ENCODE measurements at places on chromosomes 16 and 17.

DNA sequence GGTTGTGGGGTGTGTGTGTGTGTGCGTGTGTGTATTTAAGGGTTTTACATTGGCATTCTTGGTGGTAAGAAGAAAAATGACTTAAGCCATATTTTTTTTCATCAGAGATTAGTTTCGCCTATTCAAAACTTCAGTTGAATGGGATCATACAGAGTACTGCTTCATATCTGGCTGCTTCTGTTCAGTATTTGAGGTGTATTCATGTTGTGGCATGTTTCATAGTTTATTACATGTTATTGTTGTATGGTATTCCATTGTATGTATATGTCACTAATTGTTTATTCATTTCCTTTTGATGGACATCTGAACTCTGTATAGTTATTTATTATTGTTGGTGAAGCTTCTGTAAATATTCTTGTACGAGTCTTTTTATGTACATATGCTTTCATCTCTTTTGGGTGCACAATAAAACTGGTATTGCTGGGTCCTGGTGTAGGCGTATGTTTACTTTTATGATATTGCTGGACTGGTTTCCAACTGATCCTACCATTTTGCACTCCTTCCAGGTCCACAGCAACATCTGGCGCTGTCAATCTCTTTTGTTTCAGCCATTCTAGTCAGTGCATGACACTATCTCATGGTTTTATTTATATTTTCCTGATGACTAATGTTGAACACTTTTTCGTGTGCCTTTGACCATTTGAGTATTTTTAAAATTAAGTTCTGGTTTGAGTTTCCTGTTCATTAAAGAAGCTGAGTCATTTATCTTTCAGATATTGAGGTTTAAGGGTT is 77.4 kb upstream of the MAF start:
- no peak for DNase-seq

DNA sequence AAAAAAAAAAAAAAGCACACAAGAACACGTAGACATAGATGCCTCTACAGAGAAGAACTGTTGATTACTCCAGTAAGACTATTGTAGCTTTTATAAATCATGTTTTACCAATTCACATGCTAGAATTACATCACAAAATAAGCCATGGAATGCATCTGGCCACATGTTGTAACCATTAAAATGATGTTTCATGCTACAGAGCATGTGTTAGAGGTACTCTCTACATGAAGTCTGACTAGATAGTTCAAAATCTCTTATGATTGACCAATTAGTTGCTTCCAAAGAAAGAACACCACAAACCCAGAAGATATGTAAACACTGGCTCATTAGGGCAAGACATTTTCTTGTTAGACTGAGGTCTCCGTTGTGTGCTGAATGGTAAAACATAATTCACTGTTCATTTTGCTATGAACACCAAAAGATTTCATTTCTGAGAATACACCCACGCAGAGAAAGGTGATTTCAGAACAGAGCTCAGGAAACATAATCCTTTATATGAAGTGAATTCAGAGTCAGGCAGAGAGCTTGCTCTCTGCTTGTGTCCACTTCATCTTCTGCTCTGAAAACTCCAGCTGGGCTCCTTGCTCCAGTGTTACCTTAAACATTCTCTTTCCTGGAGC is 411.4 kb upstream of the SOX9 start:
- no peak for DNase-seq

- no peak for DNase-seq
Observed at GRCh38 chr16:87881324-87882200, 12.3 kb upstream of the SLC7A5 start.

GRCh38 chr17:17769869-17770631 is 66.7 kb downstream of the SREBF1 start:
- no peak for DNase-seq

- no peak for DNase-seq
Observed at GRCh38 chr16:50160495-50161164, 7.5 kb downstream of the TENT4B start.

- no peak for DNase-seq
Observed at GRCh38 chr16:58584831-58585505, 44.7 kb downstream of the CNOT1 start.

DNA sequence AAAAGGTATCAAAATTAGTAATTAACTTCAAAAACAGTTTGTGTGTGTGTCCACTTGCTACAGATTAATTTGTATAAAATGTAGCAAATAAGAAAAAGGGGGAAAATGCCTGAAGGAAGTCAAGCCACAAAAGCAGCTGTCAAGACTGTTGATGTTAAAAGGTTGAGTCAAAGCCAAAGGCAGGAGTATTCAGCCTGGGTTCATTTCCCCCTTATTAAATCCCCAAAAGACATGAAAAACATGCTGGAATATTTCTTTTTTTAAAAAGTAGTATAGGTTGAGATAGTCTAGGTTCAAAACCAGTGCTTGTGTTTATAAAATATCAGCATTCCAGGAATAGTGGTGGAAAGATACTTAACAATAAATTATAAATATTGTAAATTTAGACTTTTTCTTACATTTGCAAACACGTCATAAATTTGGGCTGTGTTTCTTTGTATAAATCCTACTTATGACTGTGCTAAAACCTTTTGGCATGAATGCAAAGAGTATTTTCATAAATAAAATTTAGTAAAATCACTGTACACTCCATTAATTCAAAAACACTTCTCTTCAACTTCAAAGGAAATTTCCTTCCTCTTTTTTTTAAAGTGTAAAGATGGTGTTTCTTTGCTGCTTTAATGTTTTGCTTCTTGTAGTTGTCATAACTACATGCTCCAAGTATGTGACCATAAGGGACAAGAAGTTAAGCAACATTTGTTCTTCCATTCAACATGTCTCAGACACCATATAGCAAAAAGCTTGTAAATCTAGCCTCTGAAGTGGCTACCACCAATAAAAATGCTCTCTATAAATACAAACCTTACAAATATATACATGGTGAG is 72.0 kb downstream of the SKAP1 start:
- no peak for DNase-seq

DNA sequence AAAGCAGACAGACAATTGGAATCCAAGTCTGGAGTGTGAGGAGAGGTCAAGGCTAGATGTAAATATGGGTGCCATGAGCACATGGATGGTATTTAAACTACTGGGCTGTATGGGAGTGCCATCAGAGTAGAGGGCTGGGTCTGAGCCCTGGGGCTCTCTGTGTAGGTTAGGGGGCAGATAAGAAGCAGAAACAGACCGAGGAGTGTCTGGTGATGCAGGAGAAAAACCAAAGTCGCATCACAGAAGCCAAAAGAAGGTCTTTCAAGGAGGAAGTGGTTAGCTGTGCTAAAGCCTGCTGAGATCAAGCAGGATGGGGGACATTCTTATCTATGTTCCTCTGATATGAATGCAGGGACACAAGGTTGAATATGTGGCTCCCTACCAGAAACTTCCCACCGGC is 1.9 kb downstream of the TSEN54 start:
- DNase-seq, result peak; percentile 32

GRCh38 chr17:69723316-69723715 is 308.8 kb downstream of the MAP2K6 start:
- DNase-seq, result no peak

GRCh38 chr17:4514206-4514605 is 15.5 kb downstream of the SPNS2 start:
- DNase-seq, result no peak

DNA sequence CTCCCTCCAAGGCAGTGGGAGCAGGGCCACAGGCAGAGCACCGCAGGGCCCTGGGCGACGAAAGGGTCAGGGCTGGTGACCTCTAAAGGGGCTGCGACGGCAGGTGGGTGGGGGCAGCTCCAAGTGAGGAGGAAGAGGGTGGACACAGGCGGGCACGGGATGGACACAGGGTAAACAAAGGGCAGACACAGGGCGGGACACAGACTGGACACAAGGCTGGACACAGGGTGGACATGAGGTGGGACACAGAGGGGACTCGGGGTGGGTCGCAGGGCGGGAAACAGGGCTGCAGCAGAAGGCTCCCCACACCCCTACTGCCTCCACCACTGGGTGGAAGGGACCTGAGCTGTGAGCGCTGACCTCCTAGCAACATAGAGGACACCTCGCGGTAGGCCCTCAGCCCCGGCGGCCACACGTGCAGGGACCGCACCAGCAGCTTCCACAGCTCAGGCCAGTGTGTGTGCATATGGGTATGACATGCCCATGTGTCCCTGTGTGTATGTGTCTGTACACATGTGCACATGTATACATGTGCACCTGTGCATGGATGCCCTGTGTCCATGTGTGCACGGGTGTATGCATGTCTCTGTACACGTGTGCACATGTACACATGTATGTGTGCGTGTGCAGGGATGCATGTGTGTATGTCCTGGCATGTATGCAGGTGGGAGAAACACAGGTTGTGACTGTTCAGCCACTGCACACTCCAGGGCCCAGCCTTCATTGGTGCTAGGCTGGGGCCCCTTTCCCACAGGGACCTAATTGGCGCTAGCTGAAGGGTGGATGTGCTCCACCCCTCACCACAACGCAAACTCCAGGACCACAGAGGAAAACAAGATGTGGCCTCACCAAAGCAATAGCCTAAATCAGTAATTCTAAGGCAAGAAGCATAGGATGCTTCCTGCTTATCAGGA is 7.6 kb downstream of the LMF1 start:
- DNase-seq, result no peak

DNA sequence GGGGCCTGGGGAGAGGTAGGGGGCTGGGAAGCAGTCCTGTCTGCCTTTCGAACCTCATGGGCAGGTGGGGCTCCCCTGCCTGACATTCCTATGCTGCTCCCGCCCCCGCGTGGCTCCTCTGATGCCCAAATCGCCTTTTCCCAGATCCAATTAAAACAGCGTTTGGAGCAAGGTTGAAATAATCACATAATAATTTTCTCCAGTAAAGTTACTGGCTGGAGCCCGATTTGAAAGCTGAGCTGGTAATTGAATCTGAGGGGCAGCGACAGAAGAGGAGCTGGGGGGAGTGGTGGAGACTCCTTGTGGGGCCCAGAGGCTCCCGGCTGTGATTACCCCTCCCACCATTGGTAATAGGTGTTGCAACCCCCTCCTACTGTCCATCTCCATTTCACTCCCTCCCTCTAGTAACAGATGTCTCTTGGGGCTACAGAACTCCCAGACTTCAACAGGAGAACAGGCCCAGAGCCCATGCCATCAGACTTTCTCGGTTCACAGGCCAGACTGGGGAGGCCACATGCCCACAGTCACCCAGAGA is 38.9 kb upstream of the C1QL1 start:
- DNase-seq, result no peak

- no peak for DNase-seq
Observed at GRCh38 chr17:29216181-29216580, 30.5 kb upstream of the CRYBA1 start.

DNA sequence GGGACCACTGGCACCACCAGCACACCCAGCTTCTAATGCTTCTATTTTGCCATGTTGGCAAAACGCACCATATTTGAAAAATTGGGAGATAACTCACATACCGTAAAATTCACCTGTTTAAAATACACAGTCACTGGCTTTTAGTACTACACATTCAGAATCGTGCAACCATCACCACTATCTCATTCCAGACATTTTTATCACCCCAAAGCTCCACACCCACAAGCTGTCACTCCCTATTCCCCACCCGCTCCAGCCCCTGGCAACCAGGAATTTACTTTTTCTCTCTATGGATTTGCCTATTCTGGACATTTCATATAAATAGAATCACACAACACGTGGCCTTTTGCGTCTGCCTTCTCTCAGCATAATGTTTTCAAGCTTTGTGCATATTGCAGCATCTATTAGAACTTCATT is 25.0 kb downstream of the PPL start:
- DNase-seq, result no peak

- DNase-seq, result no peak
Observed at GRCh38 chr17:75075597-75076336, 12.0 kb upstream of the SLC16A5 start.

DNA sequence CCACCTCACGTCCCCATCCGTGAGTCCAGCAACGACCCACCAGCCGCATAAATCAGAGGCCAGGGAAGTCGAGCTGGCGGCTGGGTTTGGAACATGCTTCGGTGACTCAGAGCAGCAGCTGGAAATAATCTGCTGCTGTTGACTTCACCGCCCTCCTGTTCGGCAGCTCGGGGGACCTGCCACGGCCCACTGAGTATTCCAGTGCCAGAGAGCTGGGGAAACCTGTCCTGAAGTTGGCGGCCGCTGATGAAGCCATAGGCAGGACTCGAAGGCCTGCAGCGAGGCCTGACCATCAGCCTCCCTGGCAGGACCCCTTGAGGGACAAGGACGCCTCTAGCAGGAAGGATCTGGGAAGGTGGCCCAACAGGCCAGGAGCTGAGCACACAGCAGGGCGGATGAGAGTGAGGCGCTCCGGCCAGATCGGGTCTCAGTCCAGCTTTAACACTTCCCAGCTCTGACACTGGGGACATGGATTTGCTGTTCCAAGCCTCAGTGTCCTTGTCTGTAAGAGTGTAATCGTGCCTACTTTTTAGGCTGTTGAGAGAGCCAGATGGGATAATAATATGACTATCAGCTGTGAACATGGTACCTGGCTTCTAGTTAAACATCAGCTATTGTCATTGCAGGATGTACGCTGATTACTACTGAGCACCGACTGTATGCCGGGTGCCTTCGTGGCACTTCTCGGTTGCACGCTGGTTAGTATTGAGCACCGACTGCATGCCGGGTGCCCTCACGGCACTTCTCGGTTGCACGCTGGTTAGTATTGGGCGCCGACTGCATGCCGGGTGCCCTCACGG is 50.4 kb upstream of the CIBAR2 start:
- DNase-seq, result no peak

GRCh38 chr17:7308625-7309433 is 1.4 kb downstream of the EIF5A start:
- DNase-seq, result peak; percentile 79

DNA sequence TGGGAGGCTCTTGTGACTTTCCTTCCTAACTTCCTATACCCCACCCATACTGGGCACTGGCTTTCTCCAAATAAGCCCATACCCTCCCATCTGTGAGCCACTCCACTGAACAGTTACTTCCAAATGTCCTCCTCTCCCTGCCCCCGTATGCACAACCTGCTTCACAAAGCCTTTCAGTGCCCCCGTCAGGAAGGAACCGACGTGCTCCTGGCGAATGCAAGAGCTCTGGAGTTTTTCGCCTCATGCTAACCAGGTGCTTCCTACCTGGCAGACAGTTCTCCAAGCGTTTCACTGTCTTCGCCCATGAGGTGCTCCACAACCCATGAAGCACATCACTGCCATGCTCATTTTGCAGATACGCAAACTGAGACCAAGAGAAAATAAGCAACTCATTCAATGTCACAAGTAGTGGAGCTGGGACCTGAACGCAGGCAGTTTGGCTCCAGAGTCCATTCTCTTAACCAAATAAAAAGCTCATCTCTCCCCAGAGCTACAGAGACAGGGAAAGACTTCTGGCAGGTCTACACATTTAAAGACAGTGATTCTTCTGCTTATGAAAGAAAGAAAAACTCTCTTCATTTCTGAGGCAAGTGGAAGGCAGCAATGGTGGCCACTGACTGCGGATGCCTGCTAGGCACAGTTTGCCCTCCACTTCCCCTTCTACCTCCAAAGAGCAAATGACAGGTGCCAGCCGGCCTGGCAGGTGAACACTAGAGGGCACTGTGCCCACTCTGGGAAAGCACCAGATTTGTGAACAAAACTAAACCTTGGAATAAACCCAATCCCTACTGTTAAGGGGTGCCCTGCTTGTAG is 23.8 kb downstream of the SPHK1 start:
- peak; percentile 49 for DNase-seq

Measured in activated effector memory CD4-positive, alpha-beta T cell treated with Interleukin-2 at 50 U/mL for 16 hours (primary cell).